ENCODE measurements at places on chromosomes 6 and 20.

DNA sequence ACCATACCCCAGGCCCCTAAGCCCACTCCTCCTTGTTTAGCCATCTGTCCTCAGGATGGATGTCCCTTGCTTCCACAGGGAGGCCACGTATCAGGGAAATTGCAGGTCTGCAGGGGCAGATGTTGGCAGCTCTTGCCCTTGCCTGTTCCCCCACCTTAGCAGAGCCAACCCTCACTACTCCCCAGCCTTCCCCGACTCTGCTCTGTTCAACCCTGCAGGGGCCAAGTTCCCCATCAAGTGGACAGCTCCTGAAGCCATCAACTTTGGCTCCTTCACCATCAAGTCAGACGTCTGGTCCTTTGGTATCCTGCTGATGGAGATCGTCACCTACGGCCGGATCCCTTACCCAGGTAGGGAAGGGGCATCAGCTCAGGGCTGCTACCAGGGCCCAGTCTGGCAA is 10.7 kb upstream of the TM9SF4 start:
- DNase-seq, result no peak

DNA sequence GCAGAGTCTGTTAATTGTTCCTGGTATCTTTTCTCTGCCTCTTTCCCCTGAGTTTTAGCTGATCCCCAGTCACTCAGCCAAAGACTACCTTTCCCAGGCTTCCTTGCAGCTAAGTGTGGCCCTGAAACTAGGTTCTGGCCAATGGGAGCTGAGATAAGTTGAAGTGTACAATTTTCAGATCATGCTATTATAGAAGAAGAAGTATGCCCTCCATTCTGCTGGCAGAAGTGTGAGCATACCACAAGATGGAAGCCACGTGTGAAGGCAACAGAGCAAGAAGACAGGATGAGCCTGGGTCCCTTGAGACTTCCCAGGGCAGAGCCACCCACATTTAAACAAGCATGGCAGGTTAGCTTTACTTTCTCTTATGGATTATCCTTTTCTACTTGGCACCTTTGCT is 273.2 kb downstream of the HIVEP2 start:
- peak; percentile 65 for DNase-seq

GRCh38 chr6:83467620-83468036 is 36.8 kb upstream of the ME1 start:
- DNase-seq, result peak; percentile 81

DNA sequence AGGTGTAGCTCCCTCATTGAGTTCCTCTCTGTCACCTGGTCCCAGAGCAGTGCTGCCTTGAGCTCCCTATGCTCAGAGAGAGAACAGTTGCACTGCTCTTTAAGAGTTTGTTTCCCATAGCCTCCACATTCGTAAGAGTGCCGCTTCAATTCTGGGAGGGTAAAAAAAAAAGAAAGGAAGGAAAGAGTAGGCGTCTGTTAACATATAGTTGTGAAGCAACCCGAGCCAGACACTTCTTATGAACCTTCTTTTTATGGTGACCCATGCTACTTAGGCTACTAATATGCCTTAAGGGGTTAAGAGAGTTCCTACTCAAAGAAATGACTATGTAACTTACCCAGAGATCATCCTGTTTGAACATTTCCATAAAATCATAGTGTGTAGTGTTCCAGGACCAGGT is 4.3 kb upstream of the ARG1 start:
- DNase-seq, result no peak

- DNase-seq, result no peak
These were observed 12.6 kb upstream of the SPATS1 start for GRCh38 chr6:44329858-44330257.

GRCh38 chr6:19994909-19995308 is 157.7 kb downstream of the ID4 start:
- DNase-seq, result no peak

DNA sequence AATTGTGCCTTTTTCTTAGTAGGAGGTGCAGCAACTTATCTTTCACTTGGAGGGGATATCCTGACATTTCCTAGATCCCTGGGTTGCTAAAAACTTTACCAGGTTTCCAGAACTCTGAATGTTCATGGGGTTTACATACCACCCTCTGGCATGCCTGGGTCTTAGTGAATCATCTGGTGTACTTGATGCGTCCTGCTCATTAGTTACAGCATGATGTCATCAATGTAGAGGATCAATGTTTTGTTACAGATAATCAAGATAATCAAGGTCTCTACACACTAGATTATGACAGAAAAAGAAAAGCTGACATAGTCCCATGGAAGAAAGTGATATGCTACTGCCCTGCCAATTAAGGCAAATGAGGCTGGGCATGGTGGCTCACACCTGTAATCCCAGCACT is 27.0 kb downstream of the FITM2 start:
- DNase-seq, result no peak

GRCh38 chr6:2820415-2820814 is 21.2 kb downstream of the SERPINB1 start:
- no peak for DNase-seq

GRCh38 chr6:113998811-113999210 is 27.9 kb upstream of the HDAC2 start:
- no peak for DNase-seq

- peak; percentile 80 for DNase-seq
These were observed 125.7 kb upstream of the HDAC2 start for GRCh38 chr6:114096561-114097172.

DNA sequence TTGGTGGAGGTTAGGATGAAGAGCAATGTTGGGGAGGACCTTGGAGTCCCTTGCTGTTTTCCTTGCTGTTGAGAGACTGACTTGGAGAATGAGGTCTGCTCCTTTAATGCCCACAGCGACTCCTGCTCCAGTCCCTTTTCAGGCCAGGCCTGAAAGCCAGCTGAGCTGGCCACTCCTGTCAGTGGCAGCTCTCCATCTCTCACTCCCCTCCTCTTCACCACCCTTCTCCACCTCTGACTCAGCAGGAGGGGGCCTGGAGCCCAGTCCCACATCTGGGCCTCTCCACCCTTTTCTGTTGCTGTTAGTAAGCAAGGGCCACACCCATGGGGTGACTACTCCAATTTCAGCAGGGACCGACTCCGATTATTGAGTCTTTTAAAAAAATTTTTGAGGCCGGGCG is 2.2 kb downstream of the SNX21 start:
- DNase-seq, result no peak

DNA sequence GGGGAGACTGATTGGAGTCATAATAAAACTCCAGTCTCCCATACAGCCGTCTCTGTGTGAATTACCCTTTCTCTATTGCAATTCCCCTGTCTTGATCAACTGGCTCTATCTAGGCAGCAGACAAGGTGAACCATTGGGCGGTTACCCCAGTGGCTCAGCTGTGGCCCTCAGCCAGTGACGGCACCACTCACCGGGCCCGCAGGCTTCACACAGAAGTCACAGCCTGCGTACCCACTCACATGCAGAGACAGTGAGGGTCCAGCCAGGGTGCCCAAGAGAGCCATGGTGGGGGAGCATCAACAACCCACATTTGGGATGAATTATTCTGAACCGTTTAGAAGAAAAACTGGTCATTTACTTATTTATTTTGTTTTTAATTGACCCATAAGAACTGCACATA is 78.5 kb downstream of the WDR27 start:
- DNase-seq, result no peak

- no peak for DNase-seq
These were observed 1.6 kb downstream of the ARFRP1 start for GRCh38 chr20:63706027-63706695.

- DNase-seq, result no peak
These were observed 17.8 kb downstream of the NCOA7 start for GRCh38 chr6:125808591-125808990.
